Peyer's patch (tissue), 4 donors: ENCODE measurements at places on chromosomes 5 and 9.

- DNase-seq = no peak
Measured at GRCh38 chr9:90665072-90665471, 22.4 kb upstream of the DIRAS2 start.

DNA sequence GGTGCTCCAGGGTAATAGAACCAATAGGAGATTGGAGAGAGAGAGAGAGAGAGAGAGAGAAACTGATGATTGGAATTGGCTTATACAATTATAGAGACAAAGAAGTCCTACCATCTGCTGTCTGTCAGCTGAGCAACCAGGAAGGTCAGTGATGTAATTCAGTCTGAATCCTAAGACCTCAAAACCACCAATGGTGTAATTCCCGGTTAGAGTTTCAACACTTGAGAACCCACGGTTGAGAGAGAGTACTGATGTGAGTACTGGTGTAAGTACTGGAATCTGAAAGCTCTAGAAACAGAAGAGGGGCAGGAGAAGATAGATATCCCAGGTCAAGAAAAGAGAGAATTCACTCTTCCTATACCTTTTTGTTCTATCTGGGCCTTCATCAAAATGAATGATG lies 775.8 kb downstream of the EFNA5 start:
- DNase-seq = no peak

GRCh38 chr9:84151236-84151635 lies 170.6 kb downstream of the RMI1 start:
- DNase-seq = no peak

DNA sequence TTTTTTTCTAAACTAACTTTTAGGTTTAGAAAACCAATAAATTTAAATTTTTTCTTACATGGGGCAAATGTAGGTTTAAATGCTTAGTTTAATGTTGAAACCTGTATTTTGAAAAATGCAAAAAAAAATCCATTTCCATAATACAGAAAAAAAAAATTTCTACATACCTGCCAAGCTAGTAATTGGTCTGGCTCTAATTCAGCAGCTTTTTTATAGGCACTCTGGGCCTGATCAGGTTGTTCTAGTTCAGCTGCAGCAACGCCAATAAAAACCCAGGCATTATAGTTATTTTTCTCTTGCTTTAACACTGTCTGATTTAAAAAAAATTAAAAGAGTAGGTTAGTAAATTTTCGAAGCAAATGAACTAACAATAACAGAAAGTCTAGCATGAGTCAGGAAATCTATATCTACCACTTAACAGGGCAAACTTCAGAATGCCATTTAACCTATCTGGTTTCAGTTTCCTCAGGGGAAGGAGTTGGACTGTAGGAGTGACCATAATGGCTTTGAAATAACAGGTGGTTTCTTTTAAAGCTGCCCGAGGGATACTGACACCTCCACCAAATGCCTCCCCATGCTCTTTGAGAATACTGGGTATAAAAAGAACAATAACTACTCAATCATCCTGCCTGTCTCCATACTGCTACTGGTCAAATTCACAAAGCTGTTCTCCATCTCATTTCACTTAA lies 11.6 kb downstream of the SKIC3 start:
- DNase-seq = no peak
